ENCODE measurements at places on chromosomes 5 and 9.

DNA sequence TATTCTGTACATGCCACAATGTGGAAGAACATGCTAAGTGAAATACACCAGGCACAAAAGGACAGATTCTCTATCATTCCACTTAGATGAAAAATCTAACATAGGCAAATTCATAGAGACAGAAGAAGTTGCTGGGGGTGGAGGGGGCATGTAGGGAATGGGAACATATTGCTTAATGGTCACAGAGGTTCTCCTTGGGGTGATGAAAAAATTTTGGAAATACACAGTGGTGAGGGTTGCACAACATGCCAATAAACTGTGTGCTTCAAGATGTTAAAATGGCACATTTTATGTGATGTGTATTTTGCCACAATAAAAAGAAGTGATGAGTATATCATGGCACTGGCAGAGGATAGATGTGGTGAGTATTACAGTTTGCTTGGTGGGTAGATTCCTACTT is 111.9 kb downstream of the SUSD1 start:
- DNase-seq, result no peak

DNA sequence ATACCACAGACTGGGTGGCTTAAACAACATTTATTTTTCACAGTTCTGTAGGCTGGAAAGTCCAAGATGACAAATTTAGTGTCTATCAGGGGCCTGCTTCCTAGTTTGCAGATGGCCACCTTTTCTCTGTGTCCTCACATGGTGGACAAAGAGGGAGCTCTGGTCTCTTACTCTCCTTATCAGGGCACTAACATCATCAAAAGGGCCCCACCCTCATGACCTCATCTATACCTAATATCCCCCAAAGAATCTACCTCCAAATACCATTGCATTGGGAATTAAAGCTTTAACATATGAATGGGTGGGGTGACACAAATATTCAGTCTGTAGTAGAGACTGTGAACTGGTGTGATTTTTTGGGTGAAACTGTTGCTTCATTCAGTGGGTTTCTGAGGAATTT is 78.1 kb downstream of the C7 start:
- DNase-seq, result no peak

- no peak for DNase-seq
Observed at GRCh38 chr9:124499216-124499615, 8.0 kb downstream of the NR5A1 start.

GRCh38 chr5:159835548-159835947 is 80.7 kb upstream of the ADRA1B start:
- DNase-seq, result no peak

- no peak for DNase-seq
Observed at GRCh38 chr5:132180134-132180745, 47.4 kb downstream of the P4HA2 start.

- DNase-seq, result no peak
Observed at GRCh38 chr5:69468631-69469030, 24.0 kb upstream of the OCLN start.

DNA sequence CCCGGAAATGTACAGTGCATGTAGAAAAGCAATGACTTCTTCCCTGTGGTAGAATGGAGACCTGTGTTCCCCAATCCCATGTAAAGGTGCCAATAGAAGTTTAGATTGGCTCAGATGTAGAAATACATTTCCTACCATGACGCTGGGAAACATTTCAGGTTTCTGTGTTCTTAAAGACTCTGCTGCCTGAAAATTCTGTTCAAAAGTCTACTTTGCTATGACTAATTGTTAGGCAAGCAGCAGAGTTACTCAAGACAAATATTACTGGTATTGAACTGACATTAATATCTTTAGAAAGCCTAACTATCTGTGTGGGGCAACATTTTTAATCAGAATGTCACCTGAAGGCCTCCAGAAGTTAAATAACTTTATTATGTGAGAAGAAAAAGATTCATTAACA is 75.5 kb upstream of the ELL2 start:
- no peak for DNase-seq

GRCh38 chr5:79149433-79149832 is 37.8 kb downstream of the BHMT start:
- no peak for DNase-seq

GRCh38 chr9:112750016-112750763 is at the start of gene SNX30:
TSS of gene SNX30 (plus strand) at chr9:112750760. CDS start at chr9:112751002, 242 bp downstream.
- DNase-seq, result peak; percentile 88

DNA sequence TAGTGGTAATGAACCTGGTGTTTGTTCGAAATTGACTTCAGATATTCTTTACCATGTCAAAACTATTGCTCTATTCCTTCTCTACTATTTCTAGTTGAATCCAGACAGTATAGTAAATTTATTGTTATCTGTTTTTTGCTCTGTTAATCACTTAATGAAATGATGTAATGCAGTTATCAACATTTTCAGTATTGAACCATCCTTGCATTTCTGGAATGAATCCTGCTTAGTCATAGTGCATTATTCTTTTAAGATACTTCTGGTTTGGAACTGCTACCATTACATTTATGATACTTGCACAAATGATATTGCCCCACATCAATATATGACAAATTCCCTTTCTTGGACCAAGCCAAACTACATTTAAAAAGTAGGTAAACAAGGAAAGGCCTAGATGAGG is 554.0 kb upstream of the KLF4 start:
- no peak for DNase-seq

DNA sequence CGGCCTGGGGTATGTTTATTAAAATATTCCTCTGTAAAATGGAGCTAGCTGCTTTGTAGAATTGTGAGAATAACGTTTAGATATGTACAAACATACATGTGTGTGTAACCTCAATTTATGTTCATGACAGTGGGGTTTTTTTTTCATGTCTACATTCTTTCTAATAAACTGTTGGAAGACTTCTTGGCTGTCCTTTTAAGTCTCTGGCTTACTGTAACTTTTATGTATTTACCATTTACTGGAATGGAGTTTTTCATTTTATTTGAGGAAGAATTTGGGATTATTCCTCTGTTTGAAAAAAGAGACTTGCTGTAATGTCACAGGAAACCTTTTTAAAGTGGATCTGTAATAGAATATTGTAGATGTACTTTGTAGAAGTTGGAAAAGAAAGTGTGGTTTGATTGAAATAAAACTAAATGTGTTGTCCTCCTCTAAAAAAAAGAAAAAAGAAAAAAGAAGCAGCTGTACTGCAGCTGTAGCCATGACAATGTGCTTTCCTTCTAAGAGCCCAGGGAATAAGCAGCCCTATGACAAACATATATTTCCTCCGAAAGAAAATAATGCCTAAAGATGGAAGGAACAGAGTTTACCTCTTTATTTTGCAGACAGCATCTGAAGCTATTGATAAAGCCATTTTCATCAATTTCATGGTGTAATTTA is 71.2 kb upstream of the FREM1 start:
- DNase-seq, result no peak

DNA sequence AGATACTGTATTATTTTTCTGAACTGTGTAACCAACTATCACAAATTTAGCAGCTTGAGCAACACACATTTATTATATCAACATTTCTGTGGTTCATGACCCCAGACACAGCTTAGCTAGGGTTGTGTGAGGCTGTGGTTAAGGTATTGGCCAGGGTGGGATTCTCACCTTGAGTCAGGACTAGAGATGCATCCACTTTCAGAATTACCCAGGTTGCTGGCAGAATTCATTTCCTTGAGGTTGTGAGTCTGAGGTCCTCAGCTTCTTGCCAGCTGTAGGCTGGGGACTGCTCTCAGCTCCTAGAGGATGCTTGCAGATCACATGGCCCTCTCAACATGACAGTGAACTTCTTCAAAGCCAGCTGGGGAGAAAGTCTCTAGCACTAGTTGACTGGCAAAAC is 122.5 kb upstream of the RASGRF2 start:
- no peak for DNase-seq

GRCh38 chr5:154465169-154465568 is 12.9 kb downstream of the HAND1 start:
- DNase-seq, result no peak

DNA sequence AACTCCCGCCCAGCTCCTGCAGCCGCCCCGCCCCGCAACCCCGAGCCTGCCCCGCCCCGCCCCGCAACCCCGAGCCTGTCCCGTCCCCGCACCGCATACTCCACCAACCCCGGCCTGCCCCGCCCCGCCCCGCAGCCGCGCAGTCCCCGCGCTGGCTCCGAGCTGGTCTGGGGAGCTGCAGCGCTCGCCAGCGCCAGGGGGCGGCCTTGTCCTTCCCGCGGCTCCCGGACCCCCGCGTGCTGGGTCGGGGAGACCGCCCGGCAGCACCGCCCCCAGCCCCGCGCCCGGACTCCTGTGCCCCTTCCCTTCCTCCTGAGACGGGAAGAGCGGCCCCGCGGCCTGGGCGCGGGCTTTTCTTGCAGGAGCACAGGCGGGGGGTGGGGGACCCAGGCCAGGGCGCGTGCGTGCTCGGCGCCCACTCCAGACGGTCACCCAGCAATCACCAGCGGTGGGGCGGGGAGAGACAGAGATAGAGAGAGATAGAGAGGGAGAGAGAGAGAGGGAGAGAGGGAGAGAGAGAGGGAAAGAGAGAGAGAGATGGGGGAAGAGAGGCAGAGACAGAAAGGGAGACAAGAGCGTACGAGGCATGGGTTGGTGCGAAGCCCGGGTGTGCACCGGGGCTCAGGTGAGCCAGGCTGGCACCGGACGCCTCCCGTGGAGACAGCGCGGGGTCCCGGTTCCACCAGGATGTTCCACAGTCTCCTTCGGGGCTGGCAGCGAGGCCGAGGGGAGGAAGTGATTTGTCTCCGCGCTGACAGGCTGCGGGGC is 14.7 kb upstream of the TMEM250 start:
- DNase-seq, result peak; percentile 59

GRCh38 chr5:168070761-168071160 is 220.7 kb upstream of the WWC1 start:
- DNase-seq, result no peak

DNA sequence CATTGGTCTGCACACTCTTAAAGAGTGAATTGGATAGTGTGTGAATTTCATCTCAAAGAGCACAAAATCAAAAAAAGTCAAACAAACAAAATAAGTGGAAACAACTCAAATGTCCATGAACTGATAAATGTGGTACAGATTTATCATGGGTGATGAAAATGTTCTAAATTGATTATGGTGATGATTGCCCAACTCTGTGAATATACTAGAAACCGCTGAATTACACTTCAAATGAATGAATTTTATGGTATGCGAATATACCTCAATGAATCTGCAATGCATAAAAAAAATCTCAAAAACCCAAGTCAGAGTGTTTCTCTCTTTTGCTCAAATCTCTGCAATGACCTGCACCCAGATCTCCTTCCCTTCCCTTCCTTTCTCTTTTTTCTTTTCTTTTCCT is 64.0 kb downstream of the PRRC1 start:
- DNase-seq, result no peak

DNA sequence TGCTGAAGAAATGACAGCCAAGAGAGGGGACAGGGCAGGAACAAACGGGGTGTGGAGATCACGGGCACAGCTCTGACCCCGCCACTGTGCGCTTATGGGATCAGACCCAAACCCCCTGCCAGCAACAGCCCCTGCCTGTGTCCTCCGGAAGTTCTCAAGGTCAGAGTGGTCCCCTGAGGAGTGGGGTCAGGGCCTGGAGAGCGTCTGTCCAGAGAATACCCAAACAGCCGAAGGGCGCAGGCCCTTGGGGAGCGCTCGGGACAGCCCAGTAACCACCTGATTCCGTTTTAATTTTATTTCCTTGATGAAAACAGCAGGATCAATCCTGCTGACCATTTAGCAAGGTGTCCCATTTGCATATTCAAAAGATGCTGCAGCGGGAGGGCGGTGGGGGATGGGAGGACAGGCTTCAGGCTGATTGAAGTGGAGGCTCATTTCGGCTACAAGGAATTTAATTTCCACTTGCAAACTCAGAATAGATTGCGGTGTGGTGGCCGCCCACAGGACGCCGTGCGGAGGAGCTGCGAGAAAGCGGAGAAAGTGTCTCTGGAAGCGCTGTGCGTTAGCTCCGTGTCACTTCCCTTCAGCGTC is 32.6 kb upstream of the TMEM250 start:
- no peak for DNase-seq

DNA sequence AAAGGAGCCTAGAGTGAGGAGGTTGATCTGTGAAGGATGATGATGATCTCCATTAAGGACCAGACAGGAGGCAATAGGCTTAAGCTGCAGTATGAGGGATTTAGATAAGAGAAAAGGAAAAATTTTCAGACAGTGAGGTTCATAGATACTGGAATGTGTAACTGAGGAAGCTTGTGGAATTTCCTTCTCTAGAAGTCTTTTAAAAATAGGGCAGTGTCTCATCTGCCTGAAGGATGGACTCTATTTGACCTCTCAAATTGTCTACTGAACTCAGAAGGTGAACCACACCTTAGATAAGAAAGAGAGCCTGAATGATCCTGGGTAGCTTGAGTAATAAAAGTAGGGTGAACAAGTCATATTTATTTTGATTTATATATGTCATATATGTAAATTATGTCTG is 148.2 kb upstream of the CDKN2B start:
- DNase-seq, result no peak

- no peak for DNase-seq
Observed at GRCh38 chr5:58455066-58455465, 4.8 kb downstream of the PLK2 start.

GRCh38 chr5:18113721-18114120 is 479.5 kb downstream of the TAF11L14 start:
- peak; percentile 27 for DNase-seq

GRCh38 chr5:171480239-171480638 is 60.8 kb downstream of the FGF18 start:
- no peak for DNase-seq

DNA sequence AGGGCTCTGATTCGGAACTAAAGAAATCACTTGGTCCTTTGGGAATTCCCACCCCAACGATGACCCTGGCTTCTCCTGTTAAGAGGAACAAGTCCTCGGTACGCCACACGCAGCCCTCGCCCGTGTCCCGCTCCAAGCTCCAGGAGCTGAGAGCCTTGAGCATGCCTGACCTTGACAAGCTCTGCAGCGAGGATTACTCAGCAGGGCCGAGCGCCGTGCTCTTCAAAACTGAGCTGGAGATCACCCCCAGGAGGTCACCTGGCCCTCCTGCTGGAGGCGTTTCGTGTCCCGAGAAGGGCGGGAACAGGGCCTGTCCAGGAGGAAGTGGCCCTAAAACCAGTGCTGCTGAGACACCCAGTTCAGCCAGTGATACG is 83.4 kb downstream of the GOLPH3 start:
- DNase-seq, result no peak

DNA sequence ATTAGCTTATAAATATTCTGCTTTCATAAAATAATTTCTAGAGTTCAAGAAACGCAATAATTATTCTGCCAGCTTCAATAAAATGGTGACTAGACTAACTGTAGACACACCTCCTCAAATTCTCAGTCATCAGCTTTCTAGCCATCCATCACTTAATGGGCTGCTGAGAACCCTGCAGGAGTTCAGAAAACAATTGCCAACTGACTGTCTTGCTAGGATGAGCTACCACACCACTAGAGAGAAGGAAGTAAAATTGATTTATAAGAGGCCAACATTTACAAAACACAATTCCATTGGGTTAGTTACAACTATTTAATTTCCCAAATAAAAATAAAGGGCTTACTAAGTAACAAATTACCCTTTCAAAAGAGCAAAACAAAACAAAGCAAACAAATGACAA is 126.5 kb upstream of the PAPPA start:
- no peak for DNase-seq

DNA sequence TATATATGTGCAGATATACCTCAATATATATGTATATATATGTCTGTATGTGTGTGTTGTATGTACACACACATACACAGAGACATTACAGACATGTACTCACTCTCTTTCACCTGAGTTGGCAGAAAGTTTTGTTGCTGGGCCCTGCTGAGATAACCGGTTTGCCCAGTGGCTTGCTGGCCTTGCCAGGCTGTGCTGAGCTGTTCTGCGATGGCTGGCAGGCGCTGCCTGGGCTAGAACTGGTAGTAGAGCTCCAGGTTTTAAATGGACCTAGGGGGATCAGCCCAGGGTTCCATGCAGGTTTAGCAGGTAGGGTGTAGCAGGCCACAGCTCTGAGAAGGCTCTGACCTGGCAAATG is 394.3 kb downstream of the GADD45G start:
- DNase-seq, result peak; percentile 68
